Breast epithelium (tissue), 4 donors: ENCODE measurements at places on chromosomes 13 and 19.

- no peak for DNase-seq
Observed at GRCh38 chr13:32734511-32734910, 148.3 kb downstream of the PDS5B start.

GRCh38 chr13:69020120-69020519 lies 1087.5 kb upstream of the ATXN8OS start:
- no peak for DNase-seq

DNA sequence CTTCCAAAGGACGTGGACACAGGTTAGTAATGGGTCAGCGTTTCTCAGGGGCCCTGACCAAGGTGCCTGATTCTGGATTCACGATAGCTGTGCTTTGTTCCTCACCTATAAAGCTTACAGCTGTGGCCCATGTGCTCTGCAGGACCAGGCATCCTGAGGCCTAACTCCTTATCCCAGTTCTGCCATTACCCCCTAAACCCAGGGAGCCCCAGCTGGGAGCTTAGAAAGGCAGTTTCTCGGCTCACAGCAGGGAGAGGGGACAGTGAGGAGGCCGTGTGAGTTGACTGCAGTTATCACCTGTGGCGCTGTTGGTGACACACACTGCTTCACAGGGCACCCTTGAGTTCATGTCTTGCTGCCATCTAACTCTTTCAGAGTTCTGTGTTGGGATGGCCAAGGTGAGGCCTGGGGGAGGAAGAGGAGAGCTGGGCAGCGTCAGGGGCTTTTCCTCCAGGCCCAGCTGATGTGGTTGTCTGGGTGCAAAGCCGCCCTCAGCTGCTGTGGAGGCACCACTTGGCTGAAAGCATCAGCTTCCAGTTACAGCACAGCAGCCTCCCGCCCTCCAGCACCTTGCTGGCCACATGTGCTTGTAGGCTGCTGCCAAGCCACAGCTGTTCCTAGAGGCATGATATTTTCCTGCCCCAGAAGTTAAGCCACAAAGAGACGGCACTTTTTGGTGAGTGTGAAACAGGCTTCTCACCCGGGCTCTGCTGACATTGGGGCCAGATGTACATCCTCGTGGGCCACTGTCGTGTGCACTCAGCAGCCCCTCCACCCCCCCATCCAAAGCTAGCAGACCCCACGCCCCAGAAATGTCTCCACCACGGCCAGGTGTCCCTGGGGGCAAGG lies 99.6 kb upstream of the MCF2L start:
- no peak for DNase-seq

DNA sequence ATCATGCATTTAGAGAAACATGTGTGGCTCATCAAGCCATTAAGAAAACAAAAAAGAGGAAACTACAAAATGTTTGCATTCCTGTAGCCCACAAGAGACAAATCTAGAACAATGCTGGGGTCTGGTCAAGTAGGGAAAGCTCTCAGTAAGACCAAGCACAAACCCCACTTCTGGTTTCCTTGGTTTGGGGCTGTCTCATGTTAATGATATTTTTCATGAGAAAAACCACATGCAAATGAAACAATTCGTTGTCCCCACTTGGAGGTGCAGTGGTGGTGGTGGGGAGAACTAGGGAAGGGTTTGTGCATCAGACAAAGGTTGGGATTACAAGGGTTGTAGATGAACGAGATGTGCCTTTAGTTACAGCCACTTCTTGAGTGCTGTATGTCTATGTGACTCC lies 7.0 kb upstream of the RB1 start:
- DNase-seq: no peak

DNA sequence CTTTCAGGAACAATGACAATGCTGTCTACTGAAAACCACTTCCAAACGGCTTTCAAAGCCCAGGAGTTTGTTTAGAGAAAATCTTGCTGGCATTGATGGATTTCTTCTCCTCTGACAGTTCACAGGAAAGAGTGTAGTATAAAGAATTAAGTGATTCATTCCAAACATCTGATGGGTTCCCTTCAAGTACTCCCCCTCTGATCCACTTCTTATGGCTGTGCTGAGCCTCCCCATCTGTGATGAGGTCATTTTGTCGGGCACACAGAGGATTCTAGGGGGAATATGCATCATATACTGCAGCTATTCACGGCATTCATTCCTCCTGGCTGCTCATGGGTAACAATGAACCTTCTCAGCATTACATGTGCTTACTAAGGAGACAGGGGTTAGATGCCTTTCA lies 107.9 kb downstream of the RGCC start:
- no peak for DNase-seq

- no peak for DNase-seq
Observed at GRCh38 chr13:108305655-108306054, 36.1 kb downstream of the TNFSF13B start.

DNA sequence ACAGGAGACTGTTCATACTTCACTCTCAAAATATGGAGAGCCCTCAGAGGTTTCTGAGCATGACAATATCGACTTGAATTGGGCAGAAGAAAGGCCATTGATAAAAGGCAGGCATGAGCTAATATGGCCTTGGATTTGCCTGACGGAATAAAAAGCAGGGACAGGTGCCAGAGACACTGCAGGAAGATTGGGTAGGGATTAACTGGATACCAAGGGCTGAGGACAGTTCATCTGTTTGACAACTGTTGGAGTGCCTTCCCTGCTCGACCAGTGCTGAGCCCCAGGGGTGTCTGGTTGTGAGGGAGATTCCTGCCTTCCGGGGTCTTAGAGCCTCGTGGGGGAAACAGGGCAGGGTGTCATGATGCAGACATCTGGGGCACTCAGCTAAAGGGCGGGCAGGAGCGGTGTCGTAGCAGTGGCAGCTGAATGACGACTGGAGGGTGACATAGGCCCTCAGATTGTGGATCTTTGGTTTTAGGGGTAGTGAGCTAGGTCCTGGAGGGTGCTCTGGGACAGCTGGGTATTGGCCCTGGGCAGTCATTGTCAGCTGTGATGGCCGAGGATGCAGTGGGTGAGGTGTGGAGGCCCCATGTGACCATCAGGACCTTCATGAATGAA lies 12.3 kb downstream of the GATAD2A start:
- no peak for DNase-seq

DNA sequence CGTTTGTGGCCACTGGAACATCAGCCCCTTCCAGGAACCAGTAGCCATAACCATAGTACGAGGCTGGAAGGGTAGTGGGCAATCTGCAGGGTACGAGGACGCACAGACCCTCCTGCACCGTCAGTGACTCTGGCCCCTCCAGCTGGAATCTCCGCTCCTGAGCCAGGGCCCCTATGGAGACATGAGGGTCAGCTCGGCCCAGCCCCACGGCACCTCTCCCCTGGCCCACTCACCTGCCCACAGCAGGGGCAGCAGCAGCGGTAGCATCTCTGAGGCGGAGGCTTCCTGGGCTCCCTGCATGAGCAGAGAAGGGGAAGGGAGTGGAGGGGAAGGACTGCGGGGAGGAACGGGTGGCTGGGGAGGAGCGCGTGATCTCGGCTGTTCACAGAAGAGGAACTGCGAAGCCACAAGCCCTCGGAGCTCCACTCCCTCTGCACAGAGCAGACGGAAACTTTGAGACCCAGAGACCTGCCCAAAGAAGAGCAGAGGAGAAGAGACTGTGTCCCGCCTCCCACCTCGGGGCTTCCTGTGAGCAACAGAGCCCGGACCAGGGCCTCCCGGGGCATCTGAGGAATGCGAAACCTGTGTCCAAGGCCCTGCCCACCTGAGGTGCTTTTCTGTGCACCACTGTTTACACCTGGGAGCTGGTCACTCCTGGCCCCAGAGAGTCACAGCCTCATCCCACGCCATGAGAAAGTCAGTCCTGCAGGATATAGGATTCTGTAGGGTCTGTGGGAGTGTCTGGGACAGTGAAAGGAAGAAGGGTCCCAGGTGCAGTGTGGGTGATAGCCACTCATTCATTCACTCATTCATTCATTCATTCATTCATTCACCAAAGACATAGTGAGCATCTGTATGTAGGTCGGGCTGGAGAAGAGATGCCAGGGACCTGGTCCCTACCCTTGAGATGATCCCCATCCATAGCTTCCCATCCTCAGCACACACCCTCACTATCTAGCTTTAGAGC lies at the start of gene SIGLEC6:
Gene SIGLEC6, minus strand, starts transcription at position 322 of the 967 bp plus-strand sequence. Its CDS starts 22 bp downstream, at position 300.
- DNase-seq: no peak

- DNase-seq: peak; percentile 14
Observed at GRCh38 chr13:113901642-113902041, 37.8 kb upstream of the GAS6 start.

DNA sequence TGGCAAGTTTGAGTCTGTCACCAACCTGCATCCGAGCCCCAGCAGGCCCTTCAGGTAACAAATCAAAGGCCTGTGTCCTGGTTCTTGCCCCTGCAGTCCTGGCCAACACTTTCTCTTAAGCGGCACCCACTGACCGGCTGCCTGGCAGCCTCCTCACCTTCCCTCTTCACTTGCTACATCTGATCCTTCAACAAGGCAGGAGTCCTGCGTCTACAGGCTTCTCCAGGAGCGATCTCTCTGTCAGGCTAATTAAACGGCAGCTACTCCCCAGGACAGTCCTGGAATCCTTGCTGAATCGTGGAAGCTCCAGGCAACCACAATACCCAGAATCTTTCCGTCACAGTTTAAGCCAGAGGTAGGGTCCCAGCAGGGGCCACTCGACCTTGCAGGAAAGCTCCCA lies 41.1 kb upstream of the GAS6 start:
- DNase-seq: peak; percentile 15

DNA sequence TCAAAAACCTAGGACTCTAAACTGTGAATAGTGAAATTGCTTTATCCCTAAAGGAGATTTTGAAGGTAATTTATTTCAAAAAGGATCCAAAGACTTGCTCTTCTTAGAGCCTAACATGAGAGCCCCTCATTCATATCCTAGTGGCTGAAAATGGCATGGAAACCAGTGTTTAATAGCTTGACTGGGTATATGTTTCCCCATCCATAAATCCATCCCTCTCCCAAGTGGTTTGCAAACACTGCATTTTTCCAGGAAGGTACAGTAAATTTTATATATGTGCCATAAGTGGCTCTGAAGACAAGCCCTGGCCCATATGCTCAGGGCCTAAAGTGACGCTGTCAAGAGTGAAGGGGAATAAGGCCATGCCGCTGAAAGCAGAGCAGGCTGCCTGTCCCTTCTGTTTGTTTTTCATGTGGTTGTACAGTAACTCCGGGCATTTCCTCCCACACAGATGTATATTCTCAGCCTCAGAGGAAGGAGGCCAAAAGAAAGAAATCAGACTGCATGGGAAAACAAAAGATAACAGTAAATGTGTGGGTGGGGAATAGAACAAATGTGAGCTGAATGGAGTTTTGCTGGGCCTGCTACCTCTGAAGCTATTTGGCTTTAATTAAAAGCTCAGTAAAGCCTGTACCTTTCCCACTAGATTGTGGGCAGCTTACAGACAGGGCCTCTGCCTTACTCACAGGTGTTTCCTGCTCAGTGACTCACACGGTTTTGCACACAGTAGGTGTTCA lies 181.9 kb downstream of the PCDH9 start:
- no peak for DNase-seq

- no peak for DNase-seq
Observed at GRCh38 chr19:16886305-16886880, 2.4 kb upstream of the F2RL3 start.
